ENCODE measurements at places on chromosomes 1 and 21.

DNA sequence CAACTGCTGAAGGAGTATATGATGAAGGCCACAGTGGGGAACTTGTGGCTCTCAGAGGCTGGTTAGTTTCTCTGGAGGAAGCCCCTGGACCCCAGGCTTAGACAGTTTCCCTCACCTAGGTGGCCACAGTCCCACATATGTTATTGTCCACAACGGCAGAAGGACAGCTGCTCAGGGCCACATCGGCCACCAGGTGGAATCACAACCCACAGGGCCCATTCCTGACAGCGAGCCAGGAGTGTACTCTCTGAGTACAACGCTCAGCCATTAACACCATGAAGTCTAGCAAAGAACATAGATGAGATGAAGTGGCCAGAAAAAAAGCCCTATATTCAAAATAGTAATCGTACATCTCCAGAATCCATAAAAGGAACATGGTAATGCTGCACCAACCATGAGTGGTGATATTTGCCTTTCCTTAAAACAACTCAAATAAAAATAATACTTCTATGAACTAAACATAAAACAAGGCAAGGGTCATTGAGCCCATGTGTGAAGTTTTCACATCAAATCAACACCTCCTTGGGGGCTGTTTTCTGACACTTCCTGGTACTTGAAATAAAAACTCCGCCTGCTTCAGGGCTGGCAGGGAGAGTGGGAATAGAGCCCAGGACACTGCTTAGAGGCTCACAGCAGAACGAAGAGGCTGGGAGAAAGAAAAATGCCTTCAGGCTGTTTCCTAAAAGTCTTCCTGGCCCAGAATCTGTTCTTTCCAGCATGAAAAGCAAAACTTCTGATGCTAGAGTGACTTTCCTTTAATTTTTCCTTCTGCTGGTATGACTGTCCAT lies 383.3 kb downstream of the HHAT start:
- DNase-seq: no peak

- no peak for DNase-seq
Measured at GRCh38 chr1:39659538-39659937, 12.4 kb downstream of the NT5C1A start.

DNA sequence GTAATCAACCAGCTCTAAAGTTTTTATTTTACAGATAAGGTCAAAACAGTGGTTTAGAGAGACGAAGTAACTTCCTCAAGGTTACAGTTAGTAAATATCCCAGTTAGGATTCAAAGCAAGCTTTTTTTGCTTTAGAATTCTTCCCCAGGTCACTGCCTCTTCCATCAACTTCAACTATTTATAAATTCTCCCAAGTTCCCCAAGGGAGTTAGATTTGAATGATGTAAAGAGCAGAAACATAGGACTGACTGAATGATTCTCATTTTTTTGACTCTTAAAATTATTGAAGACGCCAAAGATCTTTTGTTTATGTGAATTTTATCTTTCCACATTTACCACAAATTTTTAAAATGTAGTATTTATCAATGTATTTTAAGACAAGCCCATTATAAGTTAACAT lies 4.1 kb downstream of the POGZ start:
- no peak for DNase-seq

- DNase-seq: no peak
Measured at GRCh38 chr21:33550772-33551660, 8.2 kb downstream of the SON start.

DNA sequence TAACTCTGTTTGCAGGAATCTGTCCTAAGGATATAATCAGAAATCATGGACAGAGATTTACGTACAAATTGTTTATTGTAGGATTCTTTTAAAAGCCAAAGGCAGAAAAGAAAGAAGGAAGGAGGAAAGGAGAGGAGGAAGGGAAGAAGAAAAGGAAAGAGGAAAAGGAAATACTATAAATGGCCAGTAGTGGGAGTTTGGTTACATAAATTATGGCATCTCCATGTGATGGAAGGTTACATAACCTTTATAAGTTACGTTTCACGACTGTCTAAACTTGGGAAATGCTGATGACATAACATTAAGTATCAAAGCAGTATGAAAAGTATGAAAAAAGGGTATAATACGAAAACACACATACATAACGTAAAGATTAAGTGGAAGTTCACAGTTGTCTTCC lies 39.0 kb downstream of the SMYD2 start:
- no peak for DNase-seq

GRCh38 chr1:204641936-204642335 lies 43.6 kb downstream of the LRRN2 start:
- no peak for DNase-seq

DNA sequence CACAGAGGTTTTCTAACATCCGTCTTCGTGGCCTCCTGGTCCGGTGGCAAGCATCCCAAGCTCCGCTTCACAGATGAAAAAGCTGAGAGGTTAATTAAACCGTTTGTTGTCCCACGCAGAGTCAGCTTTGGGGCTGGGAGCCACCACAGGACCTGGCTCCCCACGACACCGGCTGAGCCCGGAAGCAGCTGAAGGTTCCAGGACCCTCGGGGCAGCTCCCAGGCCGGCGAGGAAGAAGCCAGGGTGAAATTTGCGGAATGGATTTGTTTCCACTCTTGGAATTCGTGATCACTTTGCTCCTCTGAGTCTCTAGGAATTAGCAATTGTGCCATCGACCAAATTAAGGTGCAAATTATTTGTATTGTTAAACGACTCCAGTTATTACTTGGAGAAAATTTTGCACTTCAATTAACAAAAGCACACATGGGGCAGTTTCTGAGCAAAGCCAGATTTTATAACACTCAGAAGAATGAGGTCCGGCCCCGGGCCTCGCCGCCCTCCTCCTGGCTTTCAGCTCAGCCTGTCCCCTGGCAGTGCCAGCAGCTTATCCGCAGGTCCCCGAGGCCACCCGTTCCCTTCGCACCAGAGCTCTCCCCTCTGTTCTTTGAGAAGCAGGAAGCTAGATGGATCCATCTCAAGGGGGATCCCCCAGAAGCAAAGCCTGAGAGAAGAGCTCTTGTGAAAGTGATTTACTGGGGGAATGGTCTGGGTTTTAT lies 69.1 kb downstream of the SIK1 start:
- no peak for DNase-seq

GRCh38 chr1:215986401-215986800 lies 419.3 kb downstream of the KCTD3 start:
- DNase-seq: no peak

DNA sequence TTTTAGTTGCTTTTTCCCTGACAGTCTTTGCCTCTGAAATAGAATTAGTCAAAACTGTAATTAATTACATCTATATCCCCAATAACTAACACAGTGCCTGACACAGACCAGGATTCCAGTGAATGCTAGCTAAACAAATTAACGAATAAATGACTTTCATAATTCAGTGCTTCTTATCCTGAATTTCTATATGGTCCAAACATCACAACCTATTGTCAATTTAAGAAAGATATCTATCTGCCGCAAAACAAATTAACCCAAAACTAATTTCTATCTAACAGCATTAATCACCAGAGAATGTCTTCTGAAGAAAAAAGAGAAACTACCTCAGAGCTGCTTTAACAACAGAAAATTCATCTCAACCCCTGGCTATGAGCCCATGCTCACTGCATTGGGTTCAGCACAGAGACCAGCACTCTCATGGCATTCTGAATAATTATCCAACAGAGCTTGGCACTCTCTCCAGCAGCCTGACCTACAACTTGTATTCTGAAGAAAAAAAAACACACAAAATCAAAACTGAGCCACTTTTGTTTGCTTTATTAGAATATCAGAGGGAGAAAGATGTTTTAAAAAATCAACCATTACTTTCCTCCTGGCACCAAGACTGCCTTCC lies 547.3 kb upstream of the BEND5 start:
- no peak for DNase-seq

DNA sequence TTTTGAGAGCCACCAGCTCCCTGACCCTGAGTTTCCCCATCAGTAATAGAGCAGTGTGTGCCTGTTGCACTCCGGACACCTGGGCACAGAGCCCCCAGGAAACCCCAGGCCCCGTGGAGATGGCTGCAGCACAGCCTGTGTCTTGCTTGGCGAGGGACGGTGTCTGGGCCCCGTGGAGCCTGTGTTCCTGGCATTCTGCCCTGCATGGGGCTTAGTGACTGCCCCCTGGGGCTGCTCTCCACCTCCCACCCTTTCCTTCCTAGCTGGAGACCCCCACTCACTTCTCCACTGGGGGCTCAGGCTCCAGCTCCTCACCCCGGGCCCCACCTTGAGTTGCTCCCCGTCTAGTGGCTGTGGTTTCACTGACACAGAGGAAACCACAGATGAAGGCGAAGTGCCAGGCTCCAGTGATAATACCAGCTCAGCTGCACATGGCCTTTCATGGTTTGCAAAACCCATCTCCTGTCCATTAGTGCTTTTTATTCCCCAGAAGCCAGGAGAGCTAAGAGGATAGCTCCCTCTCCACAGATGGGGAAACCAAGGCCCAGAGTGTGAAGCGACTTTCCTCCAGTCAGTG lies 39.4 kb downstream of the DMRTB1 start:
- DNase-seq: no peak

DNA sequence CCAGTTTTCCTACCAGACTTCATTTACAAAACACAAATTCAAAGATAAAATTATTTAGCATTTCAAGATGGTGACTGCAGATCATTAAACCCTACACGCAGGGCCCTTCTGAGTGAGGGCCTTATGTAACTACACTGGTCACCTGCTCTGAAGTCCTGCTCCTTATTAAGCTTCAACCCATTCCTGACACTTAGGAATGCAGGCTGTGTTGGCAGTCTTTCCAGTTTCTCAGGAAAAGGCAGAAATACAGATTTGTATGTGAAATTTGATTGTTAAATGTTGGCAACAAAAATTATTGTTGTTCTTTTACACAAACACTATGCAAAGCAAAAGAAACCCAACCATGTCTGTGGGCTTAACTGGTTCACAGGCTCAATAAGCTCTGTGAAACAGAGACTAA lies 25.8 kb upstream of the BCAS2 start:
- DNase-seq: no peak

- DNase-seq: peak; percentile 8
Measured at GRCh38 chr21:17925000-17925610, 105.9 kb upstream of the C21orf91 start.

- DNase-seq: no peak
Measured at GRCh38 chr1:2415337-2415736, 3.0 kb upstream of the PEX10 start.

DNA sequence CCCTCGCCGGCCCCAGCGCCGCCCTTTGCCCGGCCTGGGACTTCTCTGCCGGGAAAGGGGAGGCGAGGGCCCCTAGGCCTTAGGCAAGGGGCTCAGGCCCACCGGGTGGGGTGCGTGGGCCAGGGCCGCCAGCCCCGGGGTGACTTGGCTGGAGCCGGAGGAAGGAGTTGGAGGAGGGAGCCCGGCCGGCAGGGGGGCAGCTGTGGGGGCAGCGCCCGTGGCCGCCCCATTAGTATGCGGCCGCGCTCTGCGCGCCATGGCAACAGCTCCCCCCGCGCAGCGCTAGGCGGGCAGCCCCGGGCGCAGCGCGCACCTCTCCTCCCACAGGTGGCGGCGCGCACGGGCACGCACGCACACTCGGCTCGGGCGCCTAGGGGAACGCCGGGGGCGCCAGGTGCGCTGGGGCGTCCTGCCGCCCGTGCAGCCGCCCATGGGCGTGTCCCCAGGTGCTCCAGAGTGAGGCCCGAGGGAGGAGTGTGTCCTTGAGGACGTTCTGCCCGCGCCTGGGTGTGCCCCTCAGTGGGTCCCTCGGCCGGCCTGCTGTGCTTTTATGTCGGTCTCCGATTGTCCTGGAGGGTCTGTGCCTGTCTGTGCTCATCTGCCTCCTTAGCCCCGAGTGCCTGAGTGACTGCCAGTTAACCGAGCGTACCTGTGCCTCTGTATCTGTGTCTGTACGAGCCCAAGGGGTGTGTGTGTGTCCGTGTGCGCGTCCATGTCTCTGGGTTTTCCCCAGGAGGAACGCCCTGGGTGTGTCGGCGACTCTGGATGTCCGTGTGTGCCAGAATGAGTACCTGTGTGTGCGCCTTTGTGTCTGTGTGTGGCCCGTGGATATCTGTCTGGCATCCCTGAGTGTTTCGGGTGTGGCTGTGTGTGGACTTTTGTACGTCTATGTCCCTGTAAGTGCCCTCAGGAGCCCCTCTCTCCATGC lies 38.2 kb upstream of the WASF2 start:
- DNase-seq: peak; percentile 48

DNA sequence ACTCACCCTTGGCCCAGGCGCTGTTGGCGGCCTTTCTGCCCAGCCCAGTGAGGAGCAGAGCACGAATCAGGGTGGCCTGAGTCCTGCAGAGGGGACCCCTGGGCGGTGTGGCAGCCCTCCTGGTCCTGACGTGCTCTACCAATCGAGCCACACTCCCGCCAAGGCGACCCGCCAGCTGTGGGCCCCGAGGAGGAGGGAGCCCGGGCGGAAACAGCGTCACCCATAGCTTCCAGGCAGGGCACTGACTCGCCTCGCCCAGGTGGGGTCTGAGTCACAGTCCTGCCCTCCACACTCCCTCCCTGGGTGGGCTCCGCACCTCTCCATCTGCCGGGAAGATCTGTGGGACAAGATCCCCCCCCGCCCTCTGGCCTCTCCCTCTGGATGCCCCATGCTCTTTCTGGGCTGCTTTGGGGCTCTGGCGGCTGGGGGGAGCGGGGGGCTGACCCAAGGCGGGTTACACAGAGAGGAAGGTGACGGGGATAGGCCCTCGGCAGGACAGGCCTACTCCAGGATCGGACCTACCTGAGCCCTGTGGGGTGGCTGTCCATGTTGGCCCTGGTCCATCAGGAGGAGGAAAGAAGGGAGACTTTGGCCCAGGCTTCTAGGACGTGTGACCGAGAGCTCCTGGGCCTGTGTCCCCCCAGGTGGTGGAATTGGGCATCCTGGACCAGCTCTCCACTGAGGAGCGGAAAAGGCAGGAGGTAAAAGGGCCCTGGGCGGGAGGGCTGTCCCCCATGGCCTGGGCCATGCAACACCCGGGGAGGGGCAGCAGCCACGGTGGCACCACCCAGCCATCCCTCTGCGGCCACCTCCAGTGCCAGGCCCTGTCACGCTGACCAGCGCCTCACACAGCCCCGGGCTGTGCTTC lies 14.0 kb downstream of the ARHGEF16 start:
- DNase-seq: no peak

GRCh38 chr1:89939059-89939570 lies 55.8 kb upstream of the ZNF326 start:
- no peak for DNase-seq

- DNase-seq: no peak
Measured at GRCh38 chr21:29625990-29626389, 313.8 kb downstream of the GRIK1 start.

GRCh38 chr21:16084776-16085364 lies 355.1 kb downstream of the USP25 start:
- DNase-seq: no peak

DNA sequence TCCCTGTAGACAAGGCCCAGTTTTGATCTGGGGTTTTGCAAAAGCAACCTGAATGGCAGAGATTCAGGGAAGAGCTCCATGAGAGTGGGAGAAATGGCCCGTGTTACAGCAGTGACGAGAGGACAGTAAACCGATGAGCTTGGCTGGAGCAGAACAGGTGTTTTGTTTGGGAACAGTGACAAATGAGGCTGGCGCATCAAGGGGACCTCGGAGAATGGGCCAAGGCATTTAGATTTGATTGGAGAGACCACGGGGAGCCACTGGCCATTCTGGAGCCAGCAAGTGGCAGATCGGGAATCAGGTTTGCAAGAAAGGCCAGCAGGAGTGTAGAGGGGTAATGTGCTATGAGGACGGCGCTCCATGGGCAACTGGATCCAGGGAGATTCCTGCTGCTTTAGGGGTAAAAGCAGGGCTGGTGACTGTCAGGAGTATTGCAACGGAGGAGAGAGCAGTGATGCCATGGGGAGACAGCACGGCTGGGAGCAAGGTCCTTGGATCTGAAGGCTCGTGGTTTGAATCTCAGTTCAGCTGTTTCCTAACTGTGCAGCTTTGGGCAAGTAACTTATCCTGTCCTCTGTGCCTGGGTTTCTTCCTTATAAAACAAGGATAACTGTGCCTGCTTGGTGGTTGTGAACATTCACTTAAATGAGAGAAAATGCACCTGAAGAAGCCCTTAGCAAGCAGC lies 9.9 kb upstream of the KLHDC7A start:
- DNase-seq: no peak

Data from activated CD4-positive, CD25-positive, alpha-beta regulatory T cell (primary cell).